ENCODE measurements at places on chromosomes 6 and 20. TPM values are rescaled to one million over a fixed set of nuclear protein-coding genes. Genes with fewer than 3 reads are reported as not detected.

DNA sequence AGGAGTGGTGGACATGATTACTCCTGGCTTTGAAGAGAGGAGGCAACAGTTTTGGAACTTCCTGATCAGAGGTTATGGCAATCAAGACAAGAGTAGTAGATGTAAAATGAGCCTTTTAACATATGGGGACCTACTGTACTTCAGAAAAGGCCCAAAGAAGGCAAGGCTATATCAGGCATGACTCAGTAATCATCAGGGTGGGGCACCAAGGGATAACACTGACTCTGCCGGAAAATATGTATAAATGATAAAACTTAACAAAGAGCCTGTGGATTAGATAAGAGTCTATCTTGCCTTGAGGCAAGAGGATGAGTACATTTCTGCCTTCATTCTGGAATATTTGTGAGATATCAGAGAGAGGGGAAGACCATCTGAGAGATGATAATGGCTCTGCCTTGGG lies 1389.9 kb upstream of the MAP3K7 start:
- DNase-seq: no peak
- no peaks in the 10 kb centered on the region for H3K36me3 ChIP-seq
- H3K27ac ChIP-seq: no peak overlapping the region
- H3K4me3 ChIP-seq: no peak overlapping the region
- H3K4me1 ChIP-seq: no peaks in the 10 kb centered on the region

DNA sequence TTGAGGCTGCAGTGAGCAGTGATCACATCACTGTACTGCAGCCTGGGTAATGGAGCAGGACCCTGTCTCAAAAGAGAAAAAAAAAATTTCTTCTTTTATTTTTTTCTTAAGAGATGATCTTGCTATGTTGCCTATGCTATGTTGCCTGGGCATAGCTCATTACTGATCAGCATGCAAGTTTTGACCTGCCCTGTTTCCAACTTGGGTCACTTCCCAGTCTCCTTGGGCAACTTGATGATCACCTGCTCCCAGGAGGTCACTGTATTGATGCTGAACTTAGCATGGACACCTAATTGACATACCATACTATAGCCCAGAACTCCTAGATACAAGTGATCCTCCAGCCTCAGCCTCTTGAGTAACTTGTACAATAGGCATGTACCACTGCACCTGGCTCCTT lies 30.7 kb upstream of the NANP start:
- no peaks in the 10 kb centered on the region for H3K4me1 ChIP-seq
- no peak overlapping the region for H3K27ac ChIP-seq
- H3K36me3 ChIP-seq: no peaks in the 10 kb centered on the region
- no peaks in the 10 kb centered on the region for H3K27me3 ChIP-seq
- DNase-seq: no peak

DNA sequence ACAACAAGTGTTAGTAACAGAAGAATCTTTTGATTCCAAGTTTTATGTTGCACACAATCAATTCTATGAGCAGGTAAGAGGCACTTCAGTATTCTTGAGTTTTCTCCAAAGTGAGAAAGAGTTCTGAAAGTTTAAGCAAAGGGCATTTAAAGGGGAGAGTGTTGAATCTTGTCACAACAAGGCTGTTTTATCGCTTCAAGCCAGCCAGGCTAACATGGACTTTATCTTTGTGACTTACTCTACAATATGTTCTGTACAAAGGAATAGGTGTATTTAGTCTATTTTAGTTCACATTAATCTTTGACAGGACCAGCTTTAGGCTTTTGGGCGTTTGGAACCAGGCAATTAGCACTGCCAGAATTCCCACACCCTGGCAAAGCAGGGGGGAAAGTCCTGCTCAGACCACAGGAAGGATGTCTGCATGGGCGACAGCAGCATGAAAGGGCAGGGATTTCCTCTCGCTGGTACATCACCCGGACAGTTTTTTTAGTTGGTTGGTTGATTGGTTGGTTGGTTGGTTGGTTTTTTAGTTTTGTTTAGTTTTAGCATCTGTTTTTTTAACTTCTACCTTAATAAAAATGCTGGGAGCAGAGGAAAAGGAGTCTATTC lies 395.4 kb upstream of the SOX4 start:
- DNase-seq: no peak
- H3K27ac ChIP-seq: no peak overlapping the region
- H3K36me3 ChIP-seq: no peaks in the 10 kb centered on the region
- H3K27me3 ChIP-seq: no peaks in the 10 kb centered on the region
- H3K4me3 ChIP-seq: no peak overlapping the region
- H3K4me1 ChIP-seq: peaks cover 4% of the 10 kb centered on the region

DNA sequence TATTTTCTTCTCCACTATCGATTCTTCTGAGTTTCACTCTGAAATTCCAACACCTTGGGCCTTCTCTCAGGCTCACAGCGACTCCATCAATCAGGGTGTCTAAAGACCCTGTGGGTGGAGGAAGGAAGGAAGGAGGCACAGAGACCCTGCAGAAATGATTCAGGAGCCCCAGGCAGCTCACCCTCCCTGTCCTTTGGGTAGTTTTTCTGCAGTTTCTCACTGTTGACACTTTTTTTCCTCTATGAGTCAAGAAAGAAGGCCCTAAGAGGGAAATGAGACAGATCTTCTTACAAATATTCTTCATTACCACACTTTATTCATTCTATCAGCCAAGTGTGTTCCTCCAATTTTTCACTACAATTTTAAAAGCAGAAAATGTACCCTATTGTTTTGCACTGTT lies 34.2 kb upstream of the TBXT start:
- peaks cover 7% of the 10 kb centered on the region for H3K27me3 ChIP-seq
- DNase-seq: peak; percentile 4
- H3K4me1 ChIP-seq: peaks cover 4% of the 10 kb centered on the region

- no peak overlapping the region for H3K4me3 ChIP-seq
- H3K27ac ChIP-seq: no peak overlapping the region
- H3K27me3 ChIP-seq: peaks cover 54% of the 10 kb centered on the region
- no peaks in the 10 kb centered on the region for H3K36me3 ChIP-seq
- no peak for DNase-seq
Observed at GRCh38 chr6:32146287-32146686, 5.5 kb downstream of the PRRT1 start.

GRCh38 chr6:16564436-16564835 lies 196.8 kb downstream of the ATXN1 start:
- no peaks in the 10 kb centered on the region for H3K4me1 ChIP-seq
- no peaks in the 10 kb centered on the region for H3K27me3 ChIP-seq
- H3K27ac ChIP-seq: no peak overlapping the region
- H3K4me3 ChIP-seq: no peak overlapping the region
- no peaks in the 10 kb centered on the region for H3K36me3 ChIP-seq
- peak; percentile 42 for DNase-seq

The DOK5 gene
- total RNA-seq: 15.9 TPM

The NCOA6 gene
- total RNA-seq: 11.3 TPM

DNA sequence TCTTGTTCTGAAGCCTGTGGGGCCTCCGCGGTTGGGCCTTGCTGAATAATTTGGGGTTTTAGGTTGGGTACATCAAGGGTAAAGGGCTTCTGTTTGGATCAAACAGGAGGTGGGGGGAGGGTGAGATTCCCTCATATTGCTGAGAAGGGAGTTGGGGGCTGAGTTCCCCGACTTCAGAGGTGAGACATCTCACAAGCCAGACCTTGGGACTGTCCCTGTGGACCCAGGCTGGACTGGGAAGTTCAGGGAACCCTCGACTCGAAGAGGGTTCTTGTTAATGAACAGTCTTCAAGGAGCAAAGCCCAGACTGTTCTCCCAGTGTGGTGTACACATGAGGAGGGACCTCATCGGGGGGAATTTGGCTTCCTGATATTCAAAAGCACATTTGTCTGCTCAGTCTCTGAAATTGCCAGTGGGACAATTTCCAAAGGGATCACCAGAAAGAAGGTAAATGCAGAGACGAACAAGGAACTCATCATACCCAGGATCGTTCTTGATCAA lies 118.5 kb downstream of the SYCP2 start:
- peaks cover 5% of the 10 kb centered on the region for H3K4me1 ChIP-seq
- no peak for DNase-seq
- no peak overlapping the region for H3K4me3 ChIP-seq
- no peak overlapping the region for H3K27ac ChIP-seq
- no peaks in the 10 kb centered on the region for H3K36me3 ChIP-seq
